HCT116 (cell line): ENCODE measurements at places on chromosomes 3 and 15. TPM values are rescaled to one million over a fixed set of nuclear protein-coding genes. Genes with fewer than 3 reads are reported as not detected.
A peak's percentile ranks its signal among the peaks of the same experiment; 100 is the strongest.

CLSTN2 gene
- total RNA-seq, result 0.02 TPM

FBXL2 gene
- total RNA-seq, result 12.8 TPM

TGM5 gene
- total RNA-seq, result not detected

IMPG2 gene
- total RNA-seq, result 0.20 TPM

TLR9 gene
- 0.15 TPM for total RNA-seq

HIGD1A gene
- 71.2 TPM for total RNA-seq

CERS3 gene
- total RNA-seq, result not detected

GRCh38 chr3:181623924-181624694 is 87.6 kb upstream of the SOX2 start:
- DNase-seq, result peak; percentile 2

DNA sequence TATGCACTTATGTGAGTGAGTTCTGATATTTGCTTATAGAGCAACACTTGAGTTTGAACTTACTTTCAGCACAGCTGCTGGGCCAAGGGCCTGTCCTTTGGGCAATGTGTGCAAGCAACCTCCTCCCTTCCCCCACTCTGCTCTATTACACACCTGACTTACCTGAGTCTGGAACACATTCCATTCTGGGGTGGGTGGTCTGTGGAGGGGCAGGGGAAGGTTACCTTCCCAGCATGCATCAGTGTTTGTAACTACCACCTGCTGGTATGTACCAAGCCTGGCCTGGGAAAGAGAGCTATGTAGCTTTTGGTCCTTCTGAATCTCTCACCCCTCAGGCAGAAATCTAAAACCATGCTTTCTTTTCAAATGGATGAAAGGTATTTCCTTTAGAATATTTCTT is 103.0 kb downstream of the ISL2 start:
- no peak for DNase-seq

DNA sequence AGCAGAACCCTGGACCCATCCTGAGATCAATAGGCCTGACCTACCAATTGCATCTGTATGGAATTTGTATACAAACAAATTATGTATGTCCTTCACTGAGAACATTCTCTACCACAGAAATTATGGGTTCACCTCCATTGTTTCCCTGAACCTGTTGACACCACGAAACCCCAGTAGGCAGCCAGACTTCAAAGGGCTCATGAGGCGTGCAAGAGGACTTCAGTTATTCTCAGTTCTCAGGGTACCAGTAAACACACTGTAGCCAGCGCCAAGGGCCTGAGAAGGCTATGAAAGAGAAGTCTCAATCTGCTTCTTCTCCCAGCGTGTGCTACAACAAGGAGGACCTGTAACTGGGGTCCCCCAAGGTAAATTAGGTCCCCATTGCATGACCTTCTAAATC is 254.9 kb upstream of the GOLGA6L4 start:
- no peak for DNase-seq

DNA sequence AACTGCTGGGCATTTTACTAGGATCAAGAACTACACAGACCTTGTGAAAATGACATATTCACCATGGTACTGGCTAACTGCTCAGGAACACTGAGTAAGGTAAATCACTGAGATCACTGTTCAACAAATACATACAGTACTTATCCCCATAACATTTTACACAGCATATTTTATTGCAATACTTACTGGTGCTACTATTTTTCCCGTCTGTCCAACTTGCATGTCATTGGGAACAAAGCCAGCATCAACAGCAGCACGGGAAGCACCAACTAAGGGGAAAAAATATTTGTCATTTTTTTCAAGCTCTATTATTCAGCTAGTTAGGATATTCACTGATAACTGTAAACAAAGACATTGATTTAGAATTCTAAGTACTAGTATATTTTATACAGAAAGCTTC is 37.0 kb downstream of the ETFA start:
- DNase-seq, result no peak

GRCh38 chr15:57777003-57777402 is 70.5 kb downstream of the POLR2M start:
- DNase-seq, result no peak

DNA sequence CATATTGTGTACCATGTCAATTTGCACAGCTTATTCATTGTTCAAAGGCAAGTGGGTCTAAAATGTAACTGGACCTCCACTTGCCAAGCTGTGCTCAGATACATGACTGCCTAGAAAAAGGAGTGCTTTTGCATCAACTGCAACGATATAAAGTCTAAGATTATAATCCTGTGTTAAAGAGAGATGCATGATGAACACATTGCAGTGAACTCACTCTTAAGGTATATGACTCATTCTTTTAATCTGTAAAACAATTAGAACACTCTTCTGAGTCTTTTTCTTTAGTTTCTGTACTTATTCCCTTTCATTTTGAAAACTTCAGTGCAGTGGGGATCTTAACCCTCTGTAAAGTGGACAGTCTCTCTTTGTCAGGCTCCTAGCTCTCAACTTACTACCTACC is 982.8 kb downstream of the ROBO1 start:
- no peak for DNase-seq

GRCh38 chr3:122794483-122794778 is 438 bp upstream of the SLC49A4 start:
- no peak for DNase-seq

DNA sequence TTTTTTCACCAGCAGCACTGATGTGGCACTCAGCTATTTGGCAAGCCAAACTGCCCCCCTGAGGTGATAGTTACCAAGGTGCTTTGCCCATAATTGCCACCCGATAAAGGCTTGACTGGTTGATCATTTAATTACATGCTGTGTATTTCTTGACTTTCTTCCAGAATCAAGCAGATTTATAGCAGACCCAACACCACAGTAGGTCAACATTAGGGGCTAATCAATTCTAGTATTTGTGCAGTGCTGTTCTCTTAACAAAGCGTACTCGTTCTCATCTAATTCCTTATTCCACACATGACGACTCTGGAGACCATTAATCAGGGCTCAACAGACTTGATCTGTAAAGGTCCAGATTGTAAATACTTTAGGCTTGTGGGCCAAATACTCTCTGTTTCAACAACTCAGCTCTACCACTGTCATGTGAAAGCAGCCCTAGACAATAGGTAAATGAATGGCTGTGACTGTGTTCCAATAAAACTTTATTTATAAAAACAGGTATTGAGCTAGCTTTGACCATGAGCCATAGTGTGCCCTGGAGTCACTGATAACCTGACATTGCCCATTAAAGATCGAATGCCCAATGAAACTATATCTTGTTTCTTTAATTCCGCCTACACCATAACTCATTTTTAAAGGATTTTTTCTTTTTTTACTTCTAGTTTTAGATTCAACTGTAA is 119.1 kb upstream of the TMC3 start:
- DNase-seq, result no peak

DNA sequence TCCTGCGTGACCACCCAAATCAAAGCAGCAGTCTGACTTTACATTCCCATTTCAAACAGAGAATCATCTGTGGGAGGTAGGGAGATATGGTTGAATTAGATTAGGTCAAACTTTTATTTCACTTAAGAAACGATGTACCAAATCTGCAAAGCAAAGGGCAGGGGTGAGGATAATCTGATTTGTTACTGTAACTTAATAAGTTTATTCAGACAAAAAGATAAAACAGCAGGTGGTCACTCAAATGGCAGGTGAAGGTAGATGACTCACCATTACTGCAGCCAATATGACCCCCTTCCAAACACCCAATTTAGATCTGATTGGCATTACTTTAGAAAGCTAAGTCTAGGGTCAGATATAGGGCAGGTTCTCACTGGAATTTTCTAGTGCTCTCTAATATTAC is 651.0 kb upstream of the NAALADL2 start:
- DNase-seq, result no peak

DNA sequence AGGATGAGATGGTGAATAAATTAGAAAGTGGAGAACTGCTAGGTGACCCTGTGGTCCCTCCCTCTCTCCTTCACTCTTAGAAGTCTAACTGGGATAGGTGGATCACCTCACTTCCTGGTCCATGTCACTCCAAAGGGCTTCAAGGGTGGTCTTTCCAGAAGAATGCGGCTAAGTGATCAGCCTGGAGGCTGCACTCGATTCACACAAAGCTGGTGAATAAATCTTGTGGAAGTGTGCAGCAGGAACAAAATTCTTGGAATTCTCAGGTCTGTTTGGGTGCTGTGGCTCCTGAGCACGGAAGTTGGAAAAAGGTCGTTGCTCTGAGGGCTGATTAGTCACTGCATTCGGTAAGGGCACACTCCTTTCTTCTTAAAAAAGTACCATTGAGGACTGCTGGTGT is 46.3 kb downstream of the GASK1A start:
- no peak for DNase-seq

DNA sequence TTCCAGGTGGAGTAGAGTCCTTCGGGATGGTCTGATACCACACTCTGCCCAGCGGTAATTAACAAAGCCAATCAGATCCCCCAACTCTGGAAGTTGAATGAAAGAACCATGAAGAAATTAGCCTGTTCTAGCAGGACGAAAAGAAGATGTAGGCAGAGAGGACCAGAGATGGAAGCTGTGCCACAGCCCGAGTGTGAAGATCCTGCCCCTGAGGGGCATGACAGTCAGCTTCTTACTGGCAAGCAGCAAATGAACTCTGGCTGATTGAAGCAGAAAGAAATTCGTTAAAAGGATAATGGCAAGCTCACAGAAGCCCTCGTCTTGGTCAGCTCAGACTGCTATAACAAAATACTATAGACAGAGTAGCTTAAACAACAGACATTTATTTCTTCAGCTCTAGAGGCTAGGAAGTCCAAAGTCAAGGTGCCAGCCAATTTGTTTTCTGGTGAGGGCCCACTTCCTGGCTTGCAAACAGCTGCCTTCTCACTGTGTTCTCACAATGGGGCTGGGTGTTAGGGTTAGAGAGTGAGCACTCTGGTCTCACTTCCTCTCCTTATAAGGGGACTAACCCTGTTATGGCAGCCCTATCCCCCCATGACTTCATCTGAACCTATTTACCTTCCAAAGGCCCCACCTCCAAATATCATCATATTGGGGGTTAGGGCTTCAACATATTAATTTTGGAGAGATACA is 307.1 kb downstream of the VPS13C start:
- DNase-seq, result no peak

GRCh38 chr3:125055331-125055912 is 375 bp downstream of the HEG1 start:
- DNase-seq, result no peak
